GM03348 (cell line): ENCODE measurements at places on chromosomes 3 and 15.

DNA sequence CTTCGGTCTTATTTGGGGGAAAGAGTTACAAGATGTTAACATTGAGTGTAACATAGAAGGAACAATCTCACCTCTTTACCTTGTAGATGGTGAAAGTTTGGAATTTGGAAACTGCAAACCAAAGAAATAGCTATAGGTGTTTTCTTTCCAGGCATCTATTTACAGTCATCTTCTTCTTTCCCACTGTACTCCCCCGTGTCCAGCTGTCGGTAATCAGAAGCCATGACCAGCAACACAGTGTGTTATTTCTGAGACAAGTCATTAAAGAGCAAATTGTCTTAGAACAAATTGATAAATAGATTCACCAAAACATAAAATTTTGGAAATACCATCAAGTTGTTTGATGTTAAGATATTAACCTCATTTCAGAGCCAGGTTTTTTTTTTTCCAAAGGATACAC lies 590.5 kb upstream of the NAALADL2 start:
- DNase-seq, result no peak

- DNase-seq, result peak; percentile 41
These were observed 429 bp downstream of the PARP9 start for GRCh38 chr3:122563717-122564025.

GRCh38 chr3:29764603-29765254 lies 483.9 kb downstream of the RBMS3 start:
- peak; percentile 53 for DNase-seq

DNA sequence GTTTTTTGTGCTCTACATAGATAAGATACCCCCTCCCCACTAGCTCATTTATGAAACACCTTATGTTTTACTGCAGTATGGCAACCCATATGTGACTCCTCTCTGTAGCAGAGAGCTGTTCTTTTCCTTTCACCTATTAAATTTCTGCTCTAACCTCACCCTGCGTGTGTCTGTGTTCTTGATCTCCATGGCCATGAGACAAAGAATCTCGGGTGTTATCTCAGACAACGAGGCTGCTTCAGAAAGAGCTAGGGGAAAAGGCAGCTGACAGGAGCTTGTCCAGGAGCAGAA lies 18.0 kb downstream of the CCR8 start:
- DNase-seq, result no peak

DNA sequence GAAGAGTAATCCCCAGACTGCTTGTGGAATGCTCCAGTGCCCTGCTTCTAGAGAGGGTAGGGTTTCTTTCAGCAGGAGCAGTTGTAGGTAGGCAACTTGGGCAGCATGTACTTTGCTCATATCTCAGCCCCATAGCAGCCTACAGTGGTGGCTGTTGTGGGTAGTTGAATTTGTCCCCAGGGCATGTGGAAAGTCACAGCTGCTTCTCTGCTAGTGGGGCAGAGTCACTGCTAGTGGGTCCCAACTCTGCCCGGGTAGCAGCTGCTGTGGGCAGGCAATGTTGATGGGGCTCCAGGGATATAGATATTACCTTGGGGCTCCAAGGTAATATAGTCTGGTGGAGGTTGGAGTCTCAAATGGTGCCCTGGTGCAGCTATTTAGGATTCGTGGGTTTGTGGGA lies 174.5 kb downstream of the OTOL1 start:
- no peak for DNase-seq

GRCh38 chr3:64170270-64170669 lies 55.0 kb downstream of the PRICKLE2 start:
- DNase-seq, result no peak

GRCh38 chr3:108117241-108117775 lies 26.5 kb upstream of the CD47 start:
- DNase-seq, result peak; percentile 22

DNA sequence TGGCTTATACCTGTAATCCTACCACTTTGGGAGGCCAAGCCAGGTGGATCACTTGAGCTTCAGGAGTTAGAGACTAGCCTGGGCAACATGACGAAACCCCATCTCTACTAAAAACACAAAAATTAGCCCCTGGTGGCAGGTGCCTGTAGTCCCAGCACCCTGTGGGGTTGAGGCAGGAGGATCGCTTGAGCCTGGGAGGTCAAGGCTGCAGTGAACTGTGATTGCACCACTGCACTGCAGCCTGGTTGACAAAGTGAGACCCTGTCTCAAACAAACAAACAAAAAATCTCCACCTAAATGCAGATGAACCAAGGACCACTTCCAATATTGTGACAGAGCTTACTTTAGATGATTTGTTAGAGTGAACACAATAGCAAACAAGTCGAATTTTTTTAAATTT lies 53.7 kb downstream of the TP53BP1 start:
- no peak for DNase-seq

DNA sequence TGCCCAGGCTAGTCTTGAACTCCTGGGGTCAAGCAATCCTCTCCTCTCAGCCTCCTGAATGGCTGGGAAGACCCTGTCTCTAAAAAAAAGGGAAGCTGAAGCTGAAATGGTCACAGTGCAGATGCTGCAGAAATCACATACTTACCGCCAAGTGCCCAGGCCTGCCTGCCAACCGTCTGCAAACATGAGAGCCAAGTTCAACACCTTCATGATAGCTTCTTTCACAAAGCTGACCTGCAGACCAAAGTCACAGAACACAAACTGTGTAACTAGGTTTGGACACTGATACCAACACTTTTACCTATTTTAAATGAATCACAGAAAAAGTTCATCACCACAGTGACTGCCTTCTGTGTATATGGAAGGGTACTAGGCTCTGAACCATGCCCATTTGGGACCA lies 22.8 kb upstream of the CYFIP1 start:
- no peak for DNase-seq

GRCh38 chr3:143334231-143334630 lies 214.7 kb downstream of the CHST2 start:
- no peak for DNase-seq

- DNase-seq, result no peak
These were observed 89.9 kb upstream of the MITF start for GRCh38 chr3:69649120-69650065.

- no peak for DNase-seq
These were observed 1277.9 kb downstream of the ROBO2 start for GRCh38 chr3:78317774-78318173.

- DNase-seq, result no peak
These were observed 27.2 kb downstream of the LINGO1 start for GRCh38 chr15:77605547-77605946.

DNA sequence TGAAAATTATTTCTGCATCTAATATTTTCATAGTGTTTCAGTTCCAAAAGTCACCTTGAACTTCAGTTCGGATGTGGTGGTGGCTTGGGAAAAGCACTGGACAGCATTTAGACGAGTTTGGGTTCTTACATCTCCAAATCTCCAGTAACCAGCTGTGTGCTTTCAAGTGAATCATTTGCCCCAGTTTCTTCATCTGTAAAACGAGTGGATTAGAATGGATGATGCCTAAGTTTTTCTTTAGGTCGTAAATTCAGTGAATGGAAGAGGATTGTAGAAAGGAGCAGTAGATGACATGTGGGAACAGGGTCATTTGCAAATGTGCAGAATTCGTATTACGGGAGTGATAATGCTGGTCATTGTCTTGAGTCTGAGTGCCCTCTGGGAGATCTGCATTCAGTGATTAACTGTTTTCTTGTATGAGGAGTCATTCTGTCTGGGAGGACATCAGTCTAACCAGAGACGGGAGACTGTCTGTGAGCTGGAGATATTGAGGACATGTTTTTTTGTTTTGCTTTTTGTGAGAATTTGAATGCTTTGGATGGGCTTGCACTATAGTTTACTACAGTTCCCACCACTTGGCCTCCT lies 641.6 kb upstream of the TBL1XR1 start:
- no peak for DNase-seq

- peak; percentile 25 for DNase-seq
These were observed 101.1 kb upstream of the CCNL1 start for GRCh38 chr3:157261000-157261399.

GRCh38 chr3:117322866-117323265 lies 613.3 kb downstream of the TUSC7 start:
- peak; percentile 18 for DNase-seq

- DNase-seq, result no peak
These were observed 12.7 kb downstream of the SPSB4 start for GRCh38 chr3:141063831-141064230.
